ENCODE measurements at places on chromosomes 1 and 21.

- DNase-seq = no peak
These were observed 25.9 kb upstream of the EPS8L3 start for GRCh38 chr1:109789551-109790180.

DNA sequence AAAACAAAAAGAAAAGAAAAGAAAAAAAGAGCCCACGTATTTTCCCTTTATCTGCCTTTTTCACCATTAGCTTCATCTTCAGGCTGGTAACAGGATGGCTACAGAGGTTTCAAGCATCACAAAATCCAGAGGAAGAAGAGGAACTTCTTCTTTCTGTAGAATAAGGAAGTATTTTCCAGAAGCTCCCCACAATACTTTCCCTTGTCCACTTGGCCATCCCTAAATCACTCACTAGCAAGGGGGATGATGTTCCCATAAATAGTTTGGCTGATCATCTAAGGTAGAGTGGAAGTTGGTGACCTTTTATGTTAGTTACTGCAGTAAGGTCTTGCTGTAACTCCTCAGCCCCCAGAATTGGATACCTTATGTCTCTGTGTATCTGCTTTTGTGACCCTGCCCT is 45.1 kb upstream of the RNF11 start:
- DNase-seq = no peak

GRCh38 chr1:23385119-23385621 is 15.5 kb upstream of the ZNF436 start:
- DNase-seq = no peak

DNA sequence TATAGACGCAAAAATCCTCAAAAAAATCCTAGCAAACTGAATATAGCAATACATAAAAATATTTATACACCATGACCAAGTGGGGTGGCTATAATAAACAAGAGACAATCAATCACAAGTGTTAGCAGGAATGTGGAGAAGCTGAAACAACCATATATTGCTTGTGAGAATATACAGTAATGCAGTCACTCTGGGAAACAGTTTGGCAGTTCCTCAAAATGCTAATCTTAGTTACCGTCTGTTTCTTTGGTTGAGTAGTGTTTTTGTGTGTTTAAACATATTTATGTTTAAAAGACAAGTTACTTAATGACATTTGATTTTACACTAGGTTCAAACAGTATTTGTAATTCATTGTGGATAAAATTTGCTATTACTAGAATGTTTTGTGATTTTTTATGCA is 792.0 kb downstream of the LTN1 start:
- DNase-seq = no peak

- no peak for DNase-seq
These were observed 30.7 kb downstream of the GRHL3 start for GRCh38 chr1:24349891-24350290.

- DNase-seq = no peak
These were observed 39.5 kb upstream of the PTBP2 start for GRCh38 chr1:96682056-96682455.

DNA sequence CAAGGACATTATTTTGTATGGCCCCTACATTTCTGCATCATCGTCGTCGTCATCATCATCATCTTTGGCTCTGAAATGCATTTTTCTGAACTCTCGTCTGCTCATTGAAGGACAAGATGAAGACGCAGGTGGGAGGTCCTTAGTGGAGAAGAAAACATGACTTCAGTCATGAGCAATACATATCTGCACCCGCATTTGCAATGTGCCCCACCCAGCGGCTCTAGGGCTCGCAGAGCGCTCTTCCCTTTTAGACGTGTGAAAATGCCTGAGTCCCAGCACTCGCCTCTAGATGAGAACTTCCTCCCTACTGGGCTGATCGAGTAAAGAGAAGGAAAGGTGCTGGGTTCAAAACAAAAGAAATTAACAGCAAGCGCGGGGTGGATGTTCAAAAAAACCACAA is 10.1 kb downstream of the C1orf174 start:
- DNase-seq = no peak

GRCh38 chr1:118144684-118145083 is 40.3 kb downstream of the SPAG17 start:
- DNase-seq = no peak

GRCh38 chr1:227242811-227243682 is 75.2 kb downstream of the CDC42BPA start:
- DNase-seq = no peak

GRCh38 chr21:25997788-25998611 is 172.6 kb downstream of the APP start:
- no peak for DNase-seq

DNA sequence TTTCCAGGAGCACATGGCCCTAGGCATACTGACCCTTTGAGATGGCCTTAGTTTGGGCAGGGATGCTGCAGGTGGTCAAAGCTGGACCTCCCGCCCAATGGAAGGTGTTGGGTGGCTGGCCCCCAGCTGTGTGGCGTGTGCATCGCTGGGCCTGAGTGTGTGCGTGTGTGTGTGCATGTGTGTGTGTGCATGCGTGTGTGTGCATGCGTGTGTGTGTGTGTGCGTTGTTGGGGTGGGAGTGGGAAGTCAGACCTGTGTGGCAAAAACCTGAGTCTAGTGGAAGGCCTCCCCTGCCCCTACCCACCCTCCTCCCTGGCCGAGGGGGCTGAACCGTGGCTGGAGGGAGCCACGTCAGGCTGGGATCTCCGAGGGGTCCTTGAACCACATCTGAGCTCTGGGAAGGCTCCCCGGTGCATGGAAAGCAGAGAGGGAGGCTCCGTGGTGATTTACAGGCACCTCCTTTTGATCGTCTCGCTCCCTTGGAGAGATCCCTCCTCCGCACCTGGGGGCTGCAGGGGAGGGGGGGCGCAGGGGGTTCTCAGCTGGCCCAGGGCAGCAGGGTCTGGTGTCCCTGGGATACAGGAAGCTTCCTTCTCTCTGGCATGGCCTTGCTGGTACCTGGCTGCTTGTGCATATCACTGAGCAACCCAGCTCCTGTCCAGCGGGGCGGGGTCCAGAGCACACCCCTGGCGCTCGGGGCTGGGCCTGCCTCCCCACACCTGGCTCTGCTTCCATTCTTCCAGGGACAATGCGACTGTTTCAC is 124.7 kb upstream of the WNT4 start:
- no peak for DNase-seq

GRCh38 chr1:2561898-2562895 is 6.0 kb downstream of the TNFRSF14 start:
- no peak for DNase-seq

Measured in stimulated activated CD4-positive, alpha-beta T cell treated with anti-CD3 and anti-CD28 coated beads, TNF-alpha, amount 100 ng/mL, for 1 hour (primary cell).